ENCODE measurements at places on chromosomes 5 and 9. TPM values are rescaled to one million over a fixed set of nuclear protein-coding genes. Genes with fewer than 3 reads are reported as not detected.

Gene SIT1
- total RNA-seq: 57.1 TPM

Gene GAPT
- total RNA-seq: 0.49 TPM

Gene CD274
- total RNA-seq: 7.2 TPM

Gene PCDHAC1
- not detected for total RNA-seq

Gene COL5A1
- 2.0 TPM for total RNA-seq

Gene TAF11L6
- total RNA-seq: not detected

Gene SLC6A7
- not detected for total RNA-seq

Gene VCAN
- 0.41 TPM for total RNA-seq

DNA sequence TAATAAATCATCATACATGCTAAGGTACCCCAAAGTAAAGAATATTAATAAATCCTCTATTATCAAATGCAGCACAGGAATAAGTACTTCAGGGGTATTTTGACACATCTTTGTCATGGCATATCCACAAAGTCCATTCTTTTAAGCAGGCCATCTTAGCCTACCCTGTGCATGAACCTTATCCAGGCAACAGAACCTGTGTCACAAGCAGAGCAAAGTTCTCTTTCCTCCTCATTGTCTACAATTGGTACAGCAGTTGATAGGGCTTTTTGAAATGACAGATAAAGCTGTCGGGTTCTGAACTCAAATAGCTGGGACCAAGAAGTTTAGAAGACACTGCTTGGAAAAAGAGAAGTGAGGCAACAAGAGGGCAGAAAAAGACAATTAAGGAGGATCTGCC is 30.8 kb upstream of the PURA start:
- no peak overlapping the region for H3K4me3 ChIP-seq
- no peak for DNase-seq
- H3K4me1 ChIP-seq: no peaks in the 10 kb centered on the region
- no peaks in the 10 kb centered on the region for H3K36me3 ChIP-seq
- peaks cover 7% of the 10 kb centered on the region for H3K27me3 ChIP-seq

DNA sequence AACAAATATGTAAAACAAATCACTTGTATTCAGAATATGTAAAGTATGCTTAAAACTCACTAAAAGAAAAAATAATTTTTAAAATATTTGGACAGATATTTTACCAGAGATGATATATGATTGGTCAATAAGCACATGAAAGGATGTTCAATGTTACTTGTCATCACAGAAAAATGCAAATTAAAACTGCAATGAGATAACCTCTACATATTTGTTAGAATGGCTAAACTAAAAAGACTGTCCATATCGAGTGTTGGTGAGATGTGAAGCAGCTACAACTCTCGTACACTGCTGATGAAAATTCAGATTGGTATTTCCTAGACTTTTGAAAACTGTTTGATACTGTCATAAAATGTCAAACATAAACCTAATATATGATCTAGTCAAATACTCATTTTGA is 685.1 kb downstream of the DTWD2 start:
- no peaks in the 10 kb centered on the region for H3K27me3 ChIP-seq
- no peak overlapping the region for H3K27ac ChIP-seq
- DNase-seq: no peak
- H3K4me1 ChIP-seq: no peaks in the 10 kb centered on the region
- no peaks in the 10 kb centered on the region for H3K36me3 ChIP-seq
- H3K4me3 ChIP-seq: no peak overlapping the region

DNA sequence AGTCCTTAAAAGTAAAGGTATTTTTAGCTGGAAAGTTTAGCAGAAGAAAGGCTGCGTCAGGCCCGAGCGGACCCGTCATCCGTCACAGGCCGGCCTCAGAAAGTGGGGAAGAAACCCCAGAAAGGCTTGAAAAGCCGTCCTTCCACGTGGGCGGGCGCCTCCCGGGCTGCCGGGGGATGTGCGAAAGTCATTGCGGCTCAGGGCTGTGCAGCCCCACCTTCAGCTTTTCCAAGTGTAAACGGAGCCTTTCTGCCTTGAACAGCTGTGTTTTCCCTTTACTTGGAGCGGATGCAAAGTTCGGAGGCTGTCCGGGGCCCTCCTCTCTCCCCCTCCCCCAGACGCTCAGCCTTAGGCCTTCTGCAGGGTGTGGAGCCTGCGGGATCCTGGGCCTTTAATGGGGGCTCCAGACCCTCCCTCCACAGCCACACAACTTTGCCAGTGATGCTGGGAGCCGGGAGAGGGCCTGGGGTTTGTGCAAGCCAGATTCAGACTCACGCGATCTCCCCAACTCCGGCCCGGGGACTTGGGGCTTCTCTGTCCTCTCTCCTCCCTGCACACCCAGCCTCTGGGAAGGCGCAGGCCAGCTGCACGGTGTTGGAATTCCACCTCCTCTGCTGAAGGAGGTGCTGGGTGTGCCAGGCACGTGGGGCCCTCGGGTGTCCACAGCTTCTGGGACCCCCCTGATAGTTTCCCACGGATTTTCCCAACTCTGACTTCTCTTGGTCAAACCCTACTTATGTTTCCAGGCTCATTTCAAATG is 95.5 kb upstream of the RAPGEF1 start:
- H3K4me1 ChIP-seq: peaks cover 23% of the 10 kb centered on the region
- peaks cover 41% of the 10 kb centered on the region for H3K27me3 ChIP-seq
- no peak overlapping the region for H3K4me3 ChIP-seq
- no peaks in the 10 kb centered on the region for H3K36me3 ChIP-seq

DNA sequence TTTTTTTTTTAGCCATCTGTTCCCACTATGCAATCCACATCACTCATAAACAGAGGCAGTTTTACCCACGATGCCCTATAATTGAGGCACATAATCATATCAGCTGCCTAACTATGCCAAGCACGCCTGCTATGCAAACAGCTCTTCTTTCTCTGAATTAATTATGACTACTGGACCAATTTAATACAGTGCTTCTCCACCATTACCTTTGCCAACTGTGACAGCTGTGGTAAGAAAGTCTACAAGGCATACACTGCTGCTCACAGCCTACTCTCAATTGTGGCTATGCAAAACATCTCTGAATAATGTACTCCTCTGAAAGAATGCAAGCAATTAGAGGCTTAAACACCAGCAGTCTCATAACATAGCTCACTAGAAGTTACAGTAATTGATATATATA is 97.1 kb downstream of the DTWD2 start:
- no peaks in the 10 kb centered on the region for H3K27me3 ChIP-seq
- H3K27ac ChIP-seq: no peak overlapping the region
- DNase-seq: no peak
- no peaks in the 10 kb centered on the region for H3K4me1 ChIP-seq
- H3K4me3 ChIP-seq: no peak overlapping the region

DNA sequence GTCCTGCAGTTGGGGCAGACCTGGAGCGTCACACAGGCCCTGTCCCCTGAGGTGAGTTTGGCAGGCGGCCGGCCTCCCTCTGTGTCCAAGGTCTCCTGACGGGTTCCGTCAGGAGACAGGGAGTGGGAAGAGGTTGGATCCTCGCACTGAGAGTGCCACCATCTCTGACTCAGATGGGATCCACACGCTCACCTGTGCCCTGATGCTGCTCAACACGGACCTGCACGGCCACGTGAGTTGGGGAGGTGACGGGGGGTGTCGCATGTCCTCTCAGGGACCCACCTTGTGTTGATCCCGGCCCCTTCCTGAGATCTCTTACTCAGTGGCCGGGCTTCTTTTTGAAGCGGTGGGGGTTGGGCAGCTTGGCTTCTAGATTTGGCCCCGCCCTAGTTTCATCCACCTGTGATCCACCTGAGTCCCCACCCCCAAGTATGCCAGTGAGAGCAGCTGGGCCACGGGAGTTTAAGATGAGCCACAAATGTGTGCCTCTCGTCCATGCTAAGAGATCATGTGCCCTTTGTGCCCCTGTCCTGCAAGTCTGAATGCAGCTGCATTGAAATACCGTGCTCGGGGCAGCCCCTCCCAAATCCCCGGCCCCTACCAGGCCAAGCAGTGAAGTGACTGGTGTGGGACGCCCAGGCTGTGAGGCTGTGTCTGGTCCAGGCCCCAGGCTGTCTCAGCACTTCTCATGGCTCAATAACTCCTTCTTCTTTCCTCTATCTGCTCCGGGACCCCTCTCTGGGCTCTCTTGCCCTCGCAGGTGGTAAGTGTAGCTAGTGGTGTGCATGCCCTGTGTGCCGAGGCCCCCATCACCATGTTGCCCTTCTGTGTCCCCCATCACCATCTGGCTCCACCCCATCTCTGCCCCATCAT is 27.2 kb downstream of the PSD2 start:
- H3K36me3 ChIP-seq: no peaks in the 10 kb centered on the region
- no peak for DNase-seq
- no peak overlapping the region for H3K4me3 ChIP-seq
- H3K4me1 ChIP-seq: no peaks in the 10 kb centered on the region
- H3K27ac ChIP-seq: no peak overlapping the region
- H3K27me3 ChIP-seq: no peaks in the 10 kb centered on the region

GRCh38 chr5:73895471-73895870 is 269.5 kb downstream of the ARHGEF28 start:
- DNase-seq: no peak
- no peaks in the 10 kb centered on the region for H3K36me3 ChIP-seq
- H3K4me3 ChIP-seq: no peak overlapping the region
- peaks cover 7% of the 10 kb centered on the region for H3K27me3 ChIP-seq
- H3K4me1 ChIP-seq: no peaks in the 10 kb centered on the region
- H3K27ac ChIP-seq: no peak overlapping the region

- H3K27me3 ChIP-seq: no peaks in the 10 kb centered on the region
- peaks cover 56% of the 10 kb centered on the region for H3K36me3 ChIP-seq
- DNase-seq: no peak
- no peak overlapping the region for H3K27ac ChIP-seq
Measured at GRCh38 chr5:32601623-32602295, 16.4 kb downstream of the SUB1 start.

GRCh38 chr5:173997331-173997730 is 8.4 kb downstream of the C5orf47 start:
- H3K27me3 ChIP-seq: peaks cover 12% of the 10 kb centered on the region
- no peak overlapping the region for H3K27ac ChIP-seq
- no peaks in the 10 kb centered on the region for H3K4me1 ChIP-seq
- DNase-seq: no peak
- no peak overlapping the region for H3K4me3 ChIP-seq

DNA sequence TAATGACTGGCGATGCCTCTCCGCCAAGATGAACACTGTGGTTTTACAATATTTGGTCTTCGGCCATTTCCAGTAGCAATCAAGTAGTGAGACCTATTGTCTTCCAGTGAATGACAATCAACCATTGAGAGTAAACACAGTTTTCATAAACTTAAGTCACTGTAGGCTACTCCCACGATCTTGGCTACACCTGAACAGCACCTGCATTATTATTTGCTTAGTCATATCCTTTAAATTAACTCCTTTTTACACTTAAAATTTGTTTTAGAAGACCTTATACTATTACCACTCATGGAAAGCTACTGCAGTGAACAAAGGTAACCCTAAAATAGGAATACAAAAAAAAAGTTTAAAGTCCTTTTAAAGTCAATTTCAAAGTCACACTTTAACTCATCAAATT is 58.2 kb downstream of the ZNF354C start:
- H3K27ac ChIP-seq: no peak overlapping the region
- H3K4me3 ChIP-seq: no peak overlapping the region
- no peaks in the 10 kb centered on the region for H3K4me1 ChIP-seq

- no peak overlapping the region for H3K27ac ChIP-seq
- H3K36me3 ChIP-seq: no peaks in the 10 kb centered on the region
- no peaks in the 10 kb centered on the region for H3K27me3 ChIP-seq
- H3K4me3 ChIP-seq: no peak overlapping the region
Measured at GRCh38 chr5:116539222-116539621, 35.4 kb downstream of the SEMA6A start.

- H3K4me1 ChIP-seq: no peaks in the 10 kb centered on the region
- H3K4me3 ChIP-seq: no peak overlapping the region
- H3K27me3 ChIP-seq: peaks cover 3% of the 10 kb centered on the region
- no peaks in the 10 kb centered on the region for H3K36me3 ChIP-seq
- DNase-seq: no peak
- H3K27ac ChIP-seq: no peak overlapping the region
Measured at GRCh38 chr5:67815455-67816391, 399.8 kb upstream of the PIK3R1 start.

DNA sequence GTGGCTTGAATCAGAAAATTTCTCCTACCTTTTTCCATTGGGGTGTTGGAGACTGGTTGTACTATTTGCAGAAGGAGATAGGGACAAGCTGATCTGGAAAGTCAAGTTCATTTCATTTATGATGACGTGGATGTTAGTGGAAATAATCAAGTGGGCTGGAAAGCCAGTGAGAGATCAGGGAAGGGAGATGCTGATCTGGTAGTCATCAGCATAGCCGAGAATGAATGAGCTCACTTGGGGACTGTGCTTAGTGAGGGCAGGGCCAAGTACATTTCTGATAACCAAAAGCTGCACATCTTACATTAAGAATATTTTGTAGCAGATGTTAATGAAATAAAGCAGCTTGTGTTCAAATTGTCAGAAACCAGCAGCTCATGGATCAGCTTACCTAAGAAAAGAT is 12.1 kb downstream of the MAN2A1 start:
- H3K4me3 ChIP-seq: no peak overlapping the region
- H3K36me3 ChIP-seq: peaks cover 6% of the 10 kb centered on the region
- H3K27me3 ChIP-seq: no peaks in the 10 kb centered on the region
- H3K4me1 ChIP-seq: peaks cover 18% of the 10 kb centered on the region
- no peak overlapping the region for H3K27ac ChIP-seq

GRCh38 chr5:53542926-53543325 is 17.5 kb upstream of the NDUFS4 start:
- H3K4me3 ChIP-seq: no peak overlapping the region
- H3K4me1 ChIP-seq: no peaks in the 10 kb centered on the region
- peaks cover 3% of the 10 kb centered on the region for H3K27me3 ChIP-seq
- H3K27ac ChIP-seq: no peak overlapping the region
- H3K36me3 ChIP-seq: no peaks in the 10 kb centered on the region
- no peak for DNase-seq

- no peaks in the 10 kb centered on the region for H3K4me1 ChIP-seq
- no peak for DNase-seq
- H3K27me3 ChIP-seq: no peaks in the 10 kb centered on the region
- no peak overlapping the region for H3K27ac ChIP-seq
- H3K4me3 ChIP-seq: no peak overlapping the region
Measured at GRCh38 chr5:7886849-7887475, 18.0 kb downstream of the MTRR start.

GRCh38 chr9:107437716-107438115 is 51.9 kb downstream of the KLF4 start:
- H3K36me3 ChIP-seq: no peaks in the 10 kb centered on the region
- no peak overlapping the region for H3K27ac ChIP-seq
- no peaks in the 10 kb centered on the region for H3K27me3 ChIP-seq
- no peak for DNase-seq

- no peak for DNase-seq
- H3K27ac ChIP-seq: no peak overlapping the region
- H3K4me3 ChIP-seq: no peak overlapping the region
- peaks cover 16% of the 10 kb centered on the region for H3K4me1 ChIP-seq
- no peaks in the 10 kb centered on the region for H3K27me3 ChIP-seq
Measured at GRCh38 chr5:6732634-6733410, 19.6 kb downstream of the TENT4A start.

GRCh38 chr5:73654819-73655318 is 28.9 kb downstream of the ARHGEF28 start:
- no peak for DNase-seq
- H3K36me3 ChIP-seq: no peaks in the 10 kb centered on the region
- H3K4me3 ChIP-seq: no peak overlapping the region
- H3K27ac ChIP-seq: no peak overlapping the region

DNA sequence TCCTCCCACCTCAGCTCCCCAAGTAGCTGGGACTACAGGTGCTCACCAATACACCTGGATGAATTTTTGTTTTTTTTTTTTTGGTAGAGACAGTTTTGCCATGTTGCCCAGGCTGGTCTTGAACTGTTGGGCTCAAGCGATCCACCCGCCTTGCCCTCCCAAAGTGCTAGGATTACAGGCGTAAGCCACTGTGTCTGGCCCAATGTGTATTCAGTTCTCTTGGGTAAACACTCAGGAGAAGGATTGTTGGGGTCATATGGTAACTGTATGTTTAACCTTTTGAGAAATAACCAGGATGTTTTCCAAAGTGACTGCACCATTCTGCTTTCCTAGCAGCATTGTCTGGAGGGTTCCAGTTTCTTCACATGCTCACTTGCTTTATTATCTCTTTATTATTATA is 67.4 kb downstream of the TNPO1 start:
- no peaks in the 10 kb centered on the region for H3K4me1 ChIP-seq
- H3K27me3 ChIP-seq: no peaks in the 10 kb centered on the region
- no peak for DNase-seq

Measured in T-cell (primary cell).